GM19239 (cell line): ENCODE measurements at places on chromosomes 7 and 10.

DNA sequence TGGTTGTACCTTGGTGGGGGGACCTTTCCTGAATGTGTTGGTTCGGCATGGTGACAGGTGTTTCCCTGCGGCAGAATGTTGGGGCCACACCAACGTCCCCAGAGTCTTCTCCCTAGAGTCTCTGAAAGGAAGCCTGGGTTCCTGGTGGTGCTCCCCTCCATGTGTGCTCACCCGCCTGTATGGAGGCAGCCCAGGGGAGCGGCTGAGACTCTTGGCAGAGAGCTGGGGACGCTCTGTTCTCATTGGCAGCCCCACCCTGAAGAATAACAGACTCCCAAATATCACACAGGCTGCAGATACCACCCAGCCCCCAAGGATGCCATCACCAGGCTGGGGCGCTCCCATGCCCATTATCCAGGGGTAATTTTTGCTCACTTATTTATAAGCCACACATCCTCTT, 34.8 kb downstream of the CHST12 start:
- no peak for DNase-seq

DNA sequence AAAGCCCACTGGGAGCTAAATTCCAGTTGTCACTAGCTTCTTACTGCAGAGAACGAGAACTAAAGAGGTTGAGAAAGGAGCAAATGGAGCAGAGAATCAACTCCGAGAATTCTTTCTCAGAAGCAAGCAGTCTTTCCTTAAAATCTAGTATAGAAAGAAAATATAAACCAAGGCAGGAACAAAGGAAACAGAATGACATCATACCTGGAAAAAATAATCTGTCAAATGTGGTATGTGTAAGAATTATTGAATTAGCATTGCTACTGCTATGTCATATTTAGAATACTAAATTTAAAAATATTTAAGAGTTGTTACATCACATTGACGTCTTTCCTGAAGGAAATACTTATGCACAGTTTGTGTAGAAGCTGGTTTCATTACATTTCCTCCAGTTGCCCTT, 4.3 kb downstream of the SLF2 start:
- no peak for DNase-seq

DNA sequence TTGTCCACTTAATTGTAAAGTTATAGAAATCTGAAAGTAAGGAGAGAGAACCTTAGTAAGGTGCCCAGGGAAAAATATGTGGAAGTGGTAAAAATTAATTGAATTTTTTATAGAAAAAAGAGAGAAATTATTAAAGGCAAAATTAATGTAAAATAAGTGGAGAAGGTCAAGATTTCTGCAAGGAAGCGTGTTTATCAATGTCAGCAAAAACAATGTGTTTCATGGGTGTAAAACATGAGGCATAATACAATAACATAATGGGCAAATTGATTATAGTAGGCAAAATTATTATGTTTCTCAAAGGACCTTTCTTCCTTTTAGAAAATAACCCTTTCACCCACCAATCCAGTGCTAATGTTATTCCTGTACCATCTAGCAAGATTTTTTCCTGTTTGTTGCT, 1520.1 kb downstream of the REEP3 start:
- no peak for DNase-seq

DNA sequence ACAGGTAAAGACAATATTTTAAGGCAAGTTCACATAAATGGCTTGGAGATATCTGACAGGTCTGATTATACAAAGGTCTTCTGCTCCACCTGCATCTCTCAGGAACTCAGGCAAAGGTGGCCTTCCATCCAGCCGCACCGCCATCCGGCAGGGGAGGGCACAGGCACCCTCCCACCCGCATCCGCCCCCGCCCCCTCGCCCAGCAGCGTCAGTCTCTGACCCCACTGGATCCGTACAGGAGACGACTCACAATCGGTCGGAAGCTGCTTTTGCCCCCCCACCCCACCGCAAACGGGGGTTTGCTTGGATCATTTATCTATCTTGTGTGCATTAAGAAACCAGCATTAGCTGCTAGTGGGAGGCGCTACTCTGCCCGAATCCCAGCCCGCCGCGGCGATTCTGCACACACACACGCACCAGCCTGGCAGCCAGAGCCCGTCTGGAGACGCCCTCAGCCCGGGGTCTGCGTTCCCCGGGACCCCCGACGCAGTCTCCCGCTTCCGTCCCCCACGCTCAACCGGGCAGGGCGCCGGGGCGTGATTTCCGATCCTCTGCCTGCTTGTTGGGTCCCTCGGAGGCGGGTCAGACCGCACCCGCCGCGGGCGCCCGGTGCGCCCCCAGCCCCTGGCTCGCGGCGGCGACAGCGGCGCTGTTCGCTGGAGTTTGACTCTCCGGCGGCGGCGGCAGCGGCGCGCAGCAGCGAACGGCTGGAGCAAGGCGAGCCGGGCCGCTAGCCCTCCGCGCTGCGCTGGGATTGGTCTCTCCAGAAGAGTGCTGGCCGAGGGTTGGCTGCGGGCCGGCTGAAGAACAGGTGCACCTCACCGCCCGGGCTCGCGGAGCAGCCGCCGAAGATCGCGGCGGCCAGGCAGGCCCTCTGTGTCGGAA, 820 bp upstream of the NRG3 start:
- no peak for DNase-seq

GRCh38 chr10:113326160-113327111, 226.4 kb upstream of the HABP2 start:
- DNase-seq, result peak; percentile 12

GRCh38 chr10:32409741-32410140, 36.2 kb upstream of the CCDC7 start:
- no peak for DNase-seq

GRCh38 chr10:33229252-33229948, 105.1 kb downstream of the NRP1 start:
- no peak for DNase-seq

DNA sequence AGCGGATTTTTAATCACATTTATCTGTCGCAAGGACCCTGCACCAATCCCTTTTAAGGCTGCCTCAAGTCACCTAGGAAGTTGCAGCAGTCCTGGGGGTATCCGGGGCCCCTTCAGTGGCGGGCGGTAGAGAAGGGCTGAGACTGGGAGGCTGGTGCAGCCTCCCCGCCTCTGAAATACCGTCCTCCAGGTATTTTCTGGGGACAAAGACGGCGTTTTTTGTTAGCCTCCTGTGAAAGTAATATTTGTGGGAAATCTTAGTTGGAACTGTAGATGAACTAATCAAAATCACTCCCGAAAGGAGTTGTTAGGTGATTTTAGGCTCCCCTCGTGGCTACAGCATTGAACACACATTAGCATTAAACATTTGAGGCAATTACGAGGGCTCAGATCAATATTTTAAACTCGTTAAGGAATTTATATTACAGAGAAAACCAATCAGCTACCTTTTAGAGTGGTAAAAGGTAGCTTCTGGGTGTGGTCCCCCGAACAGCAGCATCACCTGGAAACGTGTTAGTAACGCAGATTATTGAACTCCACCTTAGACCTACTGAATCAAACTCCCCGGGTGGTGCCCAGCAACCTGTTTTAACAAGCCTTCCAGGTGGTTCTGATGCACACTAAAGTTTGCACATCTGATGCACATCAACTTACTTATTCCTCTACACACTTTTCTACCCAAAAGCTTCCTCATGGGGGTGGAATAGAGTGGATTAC, 530 bp upstream of the ANXA7 start:
- DNase-seq, result no peak

- DNase-seq, result no peak
Observed at GRCh38 chr10:96473866-96474265, 39.9 kb downstream of the TLL2 start.

DNA sequence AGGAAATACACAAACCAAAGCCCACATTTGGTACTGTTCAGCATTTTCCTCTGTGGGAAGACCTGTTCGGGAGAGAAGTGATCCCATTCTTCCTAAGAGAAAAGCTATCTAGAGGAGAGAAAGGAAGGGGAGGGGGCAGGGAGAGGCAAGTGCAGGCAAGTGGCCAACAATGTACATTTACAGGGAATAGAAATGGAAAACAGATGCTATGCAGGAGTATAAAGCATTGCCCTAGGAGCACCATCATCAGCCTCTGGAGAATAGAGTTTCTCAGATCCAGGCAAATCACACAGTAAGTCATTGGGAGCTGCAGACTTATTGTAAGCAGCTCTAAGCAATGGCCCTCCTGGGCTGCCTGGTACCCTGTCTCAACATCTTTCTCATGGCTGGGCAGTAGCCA, 424.4 kb upstream of the AUTS2 start:
- DNase-seq, result no peak

DNA sequence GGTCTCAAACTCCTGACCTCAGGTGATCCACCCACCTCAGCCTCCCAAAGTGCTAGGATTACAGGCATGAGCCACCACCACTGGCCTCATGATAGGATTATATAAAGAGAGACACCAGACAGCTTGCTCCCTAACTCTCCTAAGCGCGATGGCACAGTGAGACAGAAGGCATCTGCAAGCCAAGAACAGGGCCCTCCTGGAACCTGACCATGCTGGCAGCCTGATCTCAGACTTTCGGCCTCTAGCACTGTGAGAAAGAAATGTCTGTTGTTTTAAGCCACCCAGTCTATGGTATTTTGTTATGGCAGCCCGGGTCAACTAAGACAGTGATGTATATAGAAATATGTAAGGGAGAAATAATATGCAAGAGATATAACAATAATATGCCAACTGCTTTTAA, 51.2 kb downstream of the SRPK2 start:
- no peak for DNase-seq

DNA sequence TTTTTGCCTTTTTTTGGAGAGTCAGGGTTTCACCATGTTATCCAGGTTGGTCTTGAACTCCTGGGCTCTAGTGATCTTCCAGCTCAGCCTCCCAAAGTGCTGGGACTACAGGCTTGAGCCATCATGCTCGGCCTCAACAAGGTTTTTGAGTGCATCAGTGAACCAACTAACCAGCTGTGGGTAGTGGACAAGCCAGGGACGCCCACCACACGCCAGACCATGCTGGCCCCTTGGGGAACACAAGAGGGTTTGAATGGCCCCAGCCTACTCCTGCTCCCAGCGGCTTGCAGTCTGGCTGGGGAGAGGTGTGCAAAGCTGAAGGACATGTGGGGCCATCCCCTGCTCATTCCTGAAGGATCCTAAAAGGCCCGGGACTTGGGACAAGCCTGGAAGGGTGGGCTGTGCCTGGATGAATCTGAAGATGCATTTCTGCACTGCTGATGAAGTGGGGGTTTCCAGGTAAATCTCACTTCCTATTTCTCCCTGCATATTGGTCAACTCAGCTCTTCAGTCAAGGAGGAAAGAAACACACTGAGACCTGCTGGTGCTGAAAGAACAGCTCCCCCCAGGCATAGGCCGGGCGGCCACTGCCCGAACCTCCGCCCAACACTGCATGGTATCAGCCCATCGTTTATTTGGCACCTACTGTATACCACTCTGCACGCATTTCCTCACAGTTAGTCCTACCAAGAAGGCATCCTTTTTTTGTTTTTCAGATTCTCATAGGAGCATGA, 6.9 kb downstream of the MMD2 start:
- no peak for DNase-seq

DNA sequence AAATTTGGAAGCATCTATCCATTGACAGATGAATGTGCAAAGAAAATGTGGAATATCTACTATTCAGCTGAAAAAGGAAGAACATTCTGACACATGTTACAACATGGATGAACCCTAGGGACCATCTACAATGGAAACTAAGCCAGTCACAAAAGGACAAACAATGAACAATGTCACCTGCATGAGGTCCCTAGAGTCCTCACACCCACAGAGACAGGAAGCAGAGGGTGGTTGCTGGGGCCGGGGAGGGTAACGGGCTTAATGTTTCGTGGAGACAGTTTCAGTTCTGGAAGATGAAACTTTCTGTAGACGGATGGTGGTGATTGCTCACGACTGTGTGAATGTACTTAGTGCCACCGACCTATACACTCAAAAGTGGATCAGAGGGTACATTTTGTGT, 282.9 kb downstream of the ADARB2 start:
- DNase-seq, result peak; percentile 76

GRCh38 chr7:7183061-7183837, 905 bp downstream of the C1GALT1 start:
- peak; percentile 7 for DNase-seq

DNA sequence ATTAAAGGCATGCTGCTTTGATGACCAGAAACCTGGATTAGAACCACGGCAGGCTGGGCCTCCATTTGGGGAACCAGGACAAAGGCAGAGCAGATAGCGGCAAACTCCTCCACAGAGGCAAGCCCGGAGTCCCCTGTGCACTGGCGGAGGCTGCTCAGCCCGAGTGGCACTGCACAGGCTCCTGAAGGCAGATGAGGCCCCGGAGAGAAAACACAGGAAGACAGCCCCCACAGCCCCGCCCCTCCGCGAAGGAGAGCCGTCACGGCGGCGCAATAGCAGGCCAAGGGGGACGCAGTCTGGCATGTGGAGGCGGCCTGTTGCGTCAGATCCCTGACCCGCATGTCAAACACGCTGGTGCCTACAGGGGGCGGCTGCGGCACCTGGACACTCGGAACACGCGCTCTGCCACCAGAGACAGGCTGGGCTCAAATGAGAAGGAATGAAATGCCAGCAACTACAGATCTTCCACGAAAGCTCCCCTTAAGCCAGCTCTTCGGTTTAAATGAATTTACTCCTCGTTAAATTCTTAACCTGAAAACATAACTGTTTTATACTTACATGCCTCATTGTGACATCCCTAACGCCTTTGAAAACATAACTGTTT, 128.5 kb downstream of the MAD1L1 start:
- peak; percentile 75 for DNase-seq

DNA sequence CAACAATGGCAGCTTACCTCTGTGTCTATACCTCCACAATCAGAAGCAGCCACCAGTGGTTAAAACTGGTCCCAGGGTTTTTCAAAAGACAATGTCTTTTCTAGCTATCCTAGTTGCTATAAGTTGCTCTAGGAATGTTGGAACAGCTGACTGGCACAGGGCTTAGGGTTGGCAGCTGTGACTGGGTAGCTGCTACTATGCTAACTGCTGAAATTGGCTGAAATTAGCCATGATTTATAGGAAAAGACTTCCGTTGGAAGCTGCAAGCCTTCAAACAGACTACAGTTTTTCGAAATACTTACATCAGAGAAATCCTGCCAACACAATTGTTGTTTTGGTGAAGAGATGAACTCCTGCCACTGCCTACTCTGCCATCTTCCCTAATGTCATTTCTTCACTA, 102.3 kb downstream of the MKX start:
- no peak for DNase-seq

DNA sequence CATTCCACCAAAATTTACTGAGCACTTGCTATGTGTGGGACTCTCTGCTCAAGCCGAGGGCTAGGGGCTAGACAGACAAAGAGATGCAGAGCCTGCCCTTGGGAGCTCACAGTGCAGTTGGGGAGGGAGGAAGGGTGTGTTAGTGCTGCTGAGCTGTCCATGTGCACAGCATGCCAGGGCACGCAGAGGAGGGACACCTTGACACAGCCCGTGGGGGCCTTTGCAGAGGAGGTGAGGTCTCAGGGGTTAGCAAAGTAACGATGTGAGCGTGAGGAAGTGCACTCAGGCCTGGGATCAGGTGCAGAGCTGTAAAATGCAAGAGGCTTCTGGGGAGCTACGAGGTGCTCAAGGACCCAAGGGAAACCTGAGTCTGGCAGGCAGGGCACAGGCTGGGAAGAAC, 16.3 kb downstream of the PRKCQ start:
- no peak for DNase-seq

- DNase-seq, result no peak
Observed at GRCh38 chr7:3436746-3437145, 135.7 kb downstream of the SDK1 start.
